ENCODE measurements at places on chromosomes 13 and 19. TPM values are rescaled to one million over a fixed set of nuclear protein-coding genes. Genes with fewer than 3 reads are reported as not detected.

The MEX3D gene
- 28.4 TPM for total RNA-seq

The ZNF829 gene
- 2.1 TPM for total RNA-seq

The PCDH8 gene
- total RNA-seq, result not detected

The FAM216B gene
- total RNA-seq, result 6.2 TPM

The ZNF611 gene
- 22.9 TPM for total RNA-seq

The GTF2F2 gene
- total RNA-seq, result 22.3 TPM

The CEACAM7 gene
- total RNA-seq, result not detected

The ZNF527 gene
- 5.6 TPM for total RNA-seq

The KLK12 gene
- total RNA-seq, result not detected

The HIPK4 gene
- 0.40 TPM for total RNA-seq

The KCNC3 gene
- total RNA-seq, result 0.85 TPM

The ZNF444 gene
- 21.5 TPM for total RNA-seq

The CKM gene
- not detected for total RNA-seq

The SYDE1 gene
- 28.2 TPM for total RNA-seq

The GRK1 gene
- not detected for total RNA-seq

The WDR62 gene
- 5.8 TPM for total RNA-seq

The PDX1 gene
- total RNA-seq, result not detected

The CYP4F22 gene
- total RNA-seq, result not detected

The PNMA8A gene
- total RNA-seq, result 11.8 TPM

The LACC1 gene
- total RNA-seq, result 4.4 TPM

The POGLUT2 gene
- 7.9 TPM for total RNA-seq

The SULT2B1 gene
- total RNA-seq, result not detected

The KLK2 gene
- total RNA-seq, result not detected

The NALCN gene
- total RNA-seq, result under 0.01 TPM

The CGB1 gene
- not detected for total RNA-seq

The KCNJ14 gene
- not detected for total RNA-seq

The SELENOV gene
- total RNA-seq, result not detected

The S1PR5 gene
- total RNA-seq, result not detected

The MUC16 gene
- total RNA-seq, result 2.1 TPM

The CBARP gene
- total RNA-seq, result 1.5 TPM

The TMEM145 gene
- not detected for total RNA-seq

The POU4F1 gene
- total RNA-seq, result not detected

The B3GNT8 gene
- 3.4 TPM for total RNA-seq

The ZNF442 gene
- total RNA-seq, result 12.2 TPM

The MBD3L3 gene
- total RNA-seq, result not detected

The CEACAM3 gene
- not detected for total RNA-seq

The KLK4 gene
- total RNA-seq, result not detected

The NECTIN2 gene
- total RNA-seq, result 14.1 TPM

The GADD45GIP1 gene
- total RNA-seq, result 3.3 TPM

The MYO1F gene
- 9.7 TPM for total RNA-seq

The GJA3 gene
- 0.07 TPM for total RNA-seq

The ZNF235 gene
- total RNA-seq, result 4.1 TPM
